ENCODE measurements at places on chromosomes 13 and 19. TPM values are rescaled to one million over a fixed set of nuclear protein-coding genes. Genes with fewer than 3 reads are reported as not detected.

Gene HIF3A
- 10.3 TPM for total RNA-seq

- DNase-seq, result no peak
Observed at GRCh38 chr13:94317063-94317491, 162.4 kb downstream of the DCT start.

GRCh38 chr19:57900311-57900710 lies 11.5 kb upstream of the ZNF814 start:
- no peak for DNase-seq

DNA sequence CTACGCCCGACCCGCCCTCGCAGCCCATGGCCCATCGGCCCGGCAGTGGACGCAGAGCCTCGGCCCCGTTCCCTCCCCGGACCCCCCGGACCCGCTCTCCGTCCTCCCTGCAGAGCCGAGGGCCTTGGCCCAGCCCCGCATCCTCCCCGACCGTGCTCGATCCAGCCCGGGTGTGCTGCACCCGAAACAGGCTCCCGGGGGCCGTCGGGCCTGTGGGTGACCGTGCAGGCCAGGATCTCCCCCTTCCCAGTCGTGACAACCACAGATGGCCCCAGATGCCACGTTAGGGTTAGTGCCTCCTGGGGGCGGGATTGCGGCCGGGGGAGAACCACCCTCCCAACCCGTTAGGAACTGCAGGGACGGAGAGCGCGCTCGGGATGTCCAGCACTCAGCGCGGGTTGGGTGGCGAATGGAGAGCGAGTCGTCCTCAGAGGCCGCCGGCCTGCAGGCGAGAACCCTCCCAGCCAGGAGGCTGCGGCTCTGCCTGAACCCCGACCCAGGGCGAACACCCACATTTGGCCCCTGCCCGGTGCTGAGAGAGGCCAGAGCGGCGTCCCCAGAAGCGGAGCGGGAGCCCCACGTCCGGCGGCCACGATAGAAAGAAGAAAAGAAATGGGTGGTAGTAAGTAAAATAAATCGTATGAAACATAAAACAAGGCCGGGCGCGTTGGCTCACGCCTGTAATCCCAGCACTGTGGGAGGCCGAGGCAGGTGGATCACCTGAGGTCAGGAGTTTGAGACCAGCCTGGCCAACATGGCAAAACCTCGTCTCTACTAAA lies 6.7 kb upstream of the MADCAM1 start:
- no peak for DNase-seq

GRCh38 chr19:1182727-1183126 lies 8.7 kb upstream of the SBNO2 start:
- no peak for DNase-seq
